ENCODE measurements at places on chromosomes 1 and 21.

DNA sequence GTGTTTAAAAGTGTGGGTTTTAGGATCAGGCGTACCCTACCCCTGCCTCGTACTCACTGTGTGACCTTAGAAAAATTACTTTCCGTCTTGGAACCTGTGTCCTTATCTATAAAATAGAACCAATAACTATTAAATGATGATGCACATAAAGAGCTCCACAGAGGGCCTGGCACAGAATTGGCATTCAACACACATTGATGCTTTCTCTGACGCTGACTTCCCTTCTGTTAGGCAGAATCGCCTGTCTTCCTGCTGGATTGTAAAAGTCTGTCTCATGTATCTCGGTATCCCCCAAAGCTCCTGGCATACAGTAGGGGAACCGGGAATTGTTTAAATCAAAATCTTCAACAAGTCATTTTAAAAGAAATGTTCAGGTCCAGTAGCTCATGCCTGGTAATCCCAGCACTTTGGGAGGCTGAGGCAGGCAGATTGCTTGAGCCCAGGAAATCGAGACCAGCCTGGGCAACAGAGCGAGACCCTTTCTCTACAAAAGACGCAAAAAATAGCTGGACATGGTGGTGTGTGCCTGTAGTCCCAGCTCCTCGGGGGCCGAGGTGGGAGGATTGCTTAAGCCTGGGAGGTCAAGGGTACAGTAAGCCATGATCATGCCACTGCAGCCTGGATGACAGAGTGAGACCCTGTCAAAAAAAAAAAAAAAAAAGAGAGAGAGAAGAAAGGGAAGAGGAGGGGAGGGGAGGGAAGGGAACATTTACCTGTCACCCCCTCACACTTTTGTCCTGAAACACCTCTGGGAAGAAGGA is 41.3 kb upstream of the FHAD1 start:
- no peak for DNase-seq

GRCh38 chr1:63892632-63893395 is 119.0 kb downstream of the ROR1 start:
- DNase-seq = peak; percentile 26

DNA sequence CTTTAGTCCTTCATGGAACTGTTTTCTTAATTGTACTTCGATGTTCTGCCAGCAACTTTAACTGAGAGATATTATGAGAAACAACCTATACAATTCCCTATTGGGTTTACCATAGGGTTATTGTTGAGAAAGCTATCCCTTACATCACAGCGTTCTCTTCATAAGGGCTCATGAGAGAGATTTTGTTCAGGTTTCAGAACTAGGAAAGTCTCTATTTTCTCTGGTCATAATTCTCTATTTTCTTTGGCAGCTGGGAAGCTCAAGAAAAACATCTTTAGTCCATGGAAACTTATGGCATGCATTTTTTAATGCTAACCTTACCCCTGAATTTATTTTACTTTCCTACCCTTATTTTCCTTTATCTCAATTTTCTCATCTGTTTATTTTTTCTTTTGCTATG is 38.2 kb downstream of the NMNAT2 start:
- no peak for DNase-seq

- no peak for DNase-seq
These were observed 267.2 kb upstream of the PLXNA2 start for GRCh38 chr1:208511242-208511860.

DNA sequence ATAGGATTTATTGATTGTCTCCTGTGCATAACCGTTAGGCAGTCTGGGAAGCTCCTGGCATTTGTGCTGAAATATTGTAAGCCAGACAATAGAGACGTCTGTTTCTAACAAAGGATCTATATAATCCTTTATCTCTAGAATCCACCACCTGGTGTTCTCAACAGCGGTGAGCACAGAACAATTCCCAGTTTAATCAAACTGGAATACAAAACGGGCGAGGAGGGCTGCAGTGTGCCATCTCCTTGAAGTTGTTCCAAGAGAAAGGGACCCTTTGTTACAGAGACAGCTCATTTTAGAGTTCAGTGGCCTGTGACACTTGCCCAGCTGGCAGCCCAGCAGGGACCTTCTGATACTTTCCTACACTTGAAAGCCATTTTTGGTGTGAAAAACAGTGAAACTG is 162.8 kb upstream of the IVNS1ABP start:
- DNase-seq = no peak

DNA sequence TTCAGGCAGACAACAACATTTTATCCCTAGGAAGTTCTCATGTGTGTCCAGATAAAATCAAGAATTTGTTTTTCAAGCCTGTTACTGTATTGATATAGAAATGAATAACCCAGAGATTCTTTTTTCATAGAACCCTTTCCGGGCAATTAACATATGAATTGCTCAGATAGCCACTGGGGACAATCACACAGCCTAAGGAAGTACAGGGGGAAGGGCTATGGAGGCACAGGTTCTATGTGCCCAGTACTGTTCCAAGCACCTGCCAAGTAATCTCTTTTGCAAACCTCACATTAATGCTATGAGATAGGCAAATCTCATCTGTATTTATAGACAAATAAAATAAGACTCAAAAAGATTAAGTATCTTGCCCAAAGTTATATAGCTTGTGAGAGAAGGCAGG is 84.9 kb downstream of the NTNG1 start:
- no peak for DNase-seq

- DNase-seq = no peak
These were observed 133.4 kb upstream of the MAP1LC3C start for GRCh38 chr1:242132121-242132817.

DNA sequence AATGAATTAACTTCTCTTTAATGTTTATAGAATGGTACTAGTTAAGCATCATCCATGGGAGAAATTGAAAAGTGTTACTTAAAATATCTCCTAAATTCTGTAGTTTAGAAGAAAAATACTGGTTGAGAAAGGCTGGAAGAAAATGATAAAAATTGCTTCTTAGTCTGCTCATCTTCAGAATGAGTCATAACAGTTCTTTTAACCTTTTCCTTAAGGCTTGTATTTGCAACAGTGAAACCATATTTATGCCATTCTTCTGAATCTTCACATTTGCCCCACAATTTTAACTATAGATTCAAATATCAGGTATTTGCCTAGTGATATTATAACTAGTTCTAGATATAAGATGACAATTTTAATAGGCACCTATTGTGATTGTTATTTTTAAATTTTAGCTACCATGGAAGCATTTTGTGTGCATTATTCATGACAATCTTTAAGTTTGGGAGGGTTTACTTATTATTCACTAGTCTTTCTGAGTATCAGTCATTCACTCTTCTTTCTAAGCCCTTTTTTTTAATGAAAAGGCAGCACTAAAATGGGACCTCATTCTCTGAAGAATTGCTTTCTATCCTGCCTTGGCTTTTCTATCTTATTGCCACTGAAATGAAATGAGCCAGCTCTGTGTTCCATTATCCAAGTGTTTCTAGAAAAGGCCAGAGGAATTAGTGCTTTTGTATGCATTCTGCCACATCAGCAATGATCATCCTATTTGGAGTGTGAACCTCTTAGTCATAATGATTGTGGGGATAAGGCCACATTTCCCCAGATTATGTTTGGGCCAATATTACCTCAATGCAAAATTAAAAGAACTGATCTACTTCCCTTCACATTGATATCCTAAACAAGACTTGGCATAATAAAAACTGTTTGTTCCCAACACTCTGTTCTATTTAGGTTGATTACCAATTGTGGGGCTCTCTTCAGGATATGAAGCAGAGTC is 58.4 kb downstream of the SAMSN1 start:
- DNase-seq = no peak

- DNase-seq = no peak
These were observed 697 bp upstream of the ZNF670 start for GRCh38 chr1:247079141-247079874.

DNA sequence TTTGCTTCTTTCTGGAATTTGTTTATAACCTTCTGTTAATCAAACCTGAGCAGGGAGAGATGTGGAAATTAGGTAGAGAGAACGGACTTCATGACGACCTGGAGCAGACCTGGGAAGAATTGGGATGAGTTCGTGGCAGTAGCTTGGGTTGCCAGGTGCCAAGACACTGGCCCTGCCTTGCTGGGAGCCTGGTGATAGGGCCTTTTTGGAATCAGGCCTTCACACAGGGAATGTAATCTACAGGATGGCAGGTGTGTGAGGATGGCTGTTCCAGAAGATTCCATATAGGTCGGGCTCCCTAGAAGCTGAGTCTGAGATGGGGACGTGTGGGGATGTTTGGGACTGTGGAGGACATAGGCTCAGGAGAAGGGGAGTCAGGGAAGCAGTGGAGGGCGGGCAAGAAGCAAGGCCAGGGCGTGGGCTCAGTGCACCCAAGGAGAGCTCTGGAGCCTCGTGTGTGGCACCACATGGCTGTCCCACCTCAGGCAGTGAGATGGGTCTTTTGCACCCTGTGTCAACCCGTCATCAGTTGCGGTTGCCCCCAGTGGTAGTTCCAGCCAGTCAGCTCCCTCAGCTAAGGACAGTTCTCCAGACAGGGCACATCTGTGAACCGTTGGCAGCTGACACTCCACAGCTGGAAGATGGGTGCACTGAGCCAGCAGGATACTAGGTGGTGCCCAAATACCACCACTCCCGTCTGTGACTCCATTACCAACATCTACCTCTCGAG is 395.9 kb downstream of the MATN1 start:
- no peak for DNase-seq

DNA sequence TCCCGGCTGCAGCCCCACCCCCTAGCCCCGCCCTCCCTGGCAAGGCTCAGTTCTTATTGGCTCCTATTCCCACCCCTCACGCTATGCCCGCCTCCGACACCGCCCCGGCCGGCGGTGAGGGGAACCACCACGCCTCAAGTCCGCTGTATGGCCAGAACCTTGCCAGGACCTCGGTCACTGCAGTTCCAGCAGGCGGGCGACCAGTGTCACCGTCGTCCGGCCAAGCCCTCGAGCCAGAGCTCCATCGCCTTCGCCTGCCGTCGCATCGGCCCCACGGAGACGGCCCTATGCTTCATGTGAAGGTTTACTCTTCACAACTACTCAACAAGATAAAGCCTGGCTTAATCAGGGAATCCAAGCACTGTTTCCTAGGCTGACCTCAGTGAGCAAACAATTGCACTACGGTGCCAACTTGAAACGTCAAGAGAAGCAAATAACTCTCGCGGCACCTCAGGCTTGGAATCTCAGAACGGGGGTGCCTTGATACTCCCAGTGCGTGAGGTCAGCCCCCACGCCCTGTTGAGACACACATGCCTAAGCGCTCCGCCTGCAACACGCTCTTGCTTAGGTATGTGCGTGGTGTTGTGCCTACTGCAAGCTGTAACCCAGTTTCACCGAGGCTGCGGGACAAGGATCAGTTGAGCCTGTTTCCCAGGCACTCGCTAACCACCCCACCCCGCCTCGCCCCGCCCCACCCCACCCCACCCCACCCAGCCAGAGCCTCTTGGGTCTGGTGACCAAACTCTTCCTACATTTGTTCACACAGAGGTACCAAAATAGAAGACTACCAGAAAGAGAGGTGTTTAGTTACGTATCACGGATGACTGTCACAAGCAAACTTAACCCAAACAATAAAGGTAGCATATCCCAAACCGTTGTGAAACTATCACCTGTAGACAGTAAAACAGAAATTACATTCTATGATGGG is 498 bp upstream of the DENND2C start:
- DNase-seq = peak; percentile 63

GRCh38 chr1:42240966-42241755 is 76.6 kb upstream of the GUCA2A start:
- DNase-seq = no peak

- no peak for DNase-seq
These were observed 3.8 kb upstream of the INKA2 start for GRCh38 chr1:111742938-111743549.

GRCh38 chr1:206590025-206590758 is 22.1 kb downstream of the EIF2D start:
- DNase-seq = no peak

DNA sequence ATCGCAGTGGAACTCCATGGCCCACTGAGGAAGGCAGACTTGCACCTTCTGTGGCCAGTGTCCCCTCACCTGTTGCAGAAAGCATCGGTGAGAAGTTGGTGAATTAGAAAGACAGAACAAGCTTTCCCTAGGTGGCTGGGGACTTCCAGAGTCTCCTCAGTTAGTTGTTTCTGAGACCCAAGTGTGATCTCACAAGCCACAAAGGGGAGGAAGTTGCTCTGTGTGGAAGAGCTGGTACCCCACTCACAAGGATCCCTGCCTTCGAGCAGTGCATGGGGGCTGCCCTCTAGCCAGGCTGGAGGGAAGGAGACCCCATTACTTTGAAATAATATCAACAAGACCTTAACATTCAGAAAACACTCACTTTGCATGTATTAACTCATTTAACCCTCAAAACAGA is 2.1 kb downstream of the PRELP start:
- no peak for DNase-seq

DNA sequence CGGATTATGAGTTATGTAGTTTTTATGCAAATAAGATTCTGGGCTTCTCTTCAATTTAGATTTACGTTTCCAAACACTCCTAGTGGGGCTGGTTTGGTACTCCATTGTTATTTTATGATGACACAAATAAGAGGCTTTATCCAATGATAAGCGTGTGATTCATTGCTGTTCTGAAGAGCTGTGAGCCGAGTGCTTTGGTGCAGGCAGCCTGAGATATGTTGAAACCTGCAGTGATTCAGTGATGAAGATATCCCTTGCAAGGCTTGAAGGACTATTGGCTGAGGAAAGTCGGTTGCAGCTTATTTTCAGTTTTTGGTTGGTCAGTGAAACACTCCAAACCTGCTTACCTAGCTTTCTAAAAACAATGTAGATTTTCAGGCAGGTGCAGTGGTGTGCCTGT is 112.2 kb downstream of the RYR2 start:
- no peak for DNase-seq

DNA sequence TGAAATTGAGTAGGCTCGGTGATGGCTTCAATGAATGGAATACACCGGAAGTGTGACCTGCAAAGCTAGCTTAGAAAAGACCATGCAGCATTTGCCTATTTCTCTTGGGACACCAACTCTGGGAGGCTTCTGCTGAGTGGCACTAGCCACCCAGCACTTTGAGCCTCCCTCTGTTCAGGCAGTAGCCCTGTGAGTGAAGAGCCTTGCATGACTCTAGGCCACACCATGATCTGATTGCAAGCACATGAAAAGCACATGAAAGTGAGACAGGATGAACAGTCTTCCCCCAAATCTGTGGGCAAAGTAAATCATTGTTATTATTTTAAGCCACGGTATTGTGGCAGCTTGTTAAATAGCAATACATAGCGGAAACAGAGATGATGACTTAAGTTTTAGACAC is 2.8 kb downstream of the CD48 start:
- no peak for DNase-seq

- DNase-seq = no peak
These were observed 292.8 kb upstream of the B3GALT2 start for GRCh38 chr1:193479187-193479586.

DNA sequence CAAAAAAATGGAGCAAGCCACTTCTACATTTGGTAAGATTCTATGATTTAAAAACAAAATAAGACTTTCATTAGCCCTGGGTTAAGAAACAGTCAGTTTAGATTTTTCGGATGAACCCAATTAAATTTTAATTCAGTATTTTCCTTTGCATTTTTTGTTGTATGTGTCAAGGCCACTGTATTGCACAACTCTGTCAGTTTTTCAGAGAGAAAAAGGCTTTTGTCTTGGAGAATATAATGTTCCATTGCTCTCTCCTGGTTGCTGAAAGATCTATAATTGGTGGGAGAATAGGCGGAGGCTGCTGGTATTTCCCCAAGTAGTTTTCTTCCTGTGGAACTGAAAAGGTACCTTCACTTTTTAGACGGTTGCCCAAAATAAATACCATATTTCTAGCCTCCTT is 84.6 kb downstream of the NEGR1 start:
- DNase-seq = no peak

Measured in NCI-H1694 treated with DMSO at 0.1 percent for 48 hours (cell line).